Fibroblast of skin of abdomen (primary cell): ENCODE measurements at places on chromosomes 3 and 15.

- DNase-seq: no peak
These were observed 31.8 kb downstream of the INTS14 start for GRCh38 chr15:65578904-65579728.

DNA sequence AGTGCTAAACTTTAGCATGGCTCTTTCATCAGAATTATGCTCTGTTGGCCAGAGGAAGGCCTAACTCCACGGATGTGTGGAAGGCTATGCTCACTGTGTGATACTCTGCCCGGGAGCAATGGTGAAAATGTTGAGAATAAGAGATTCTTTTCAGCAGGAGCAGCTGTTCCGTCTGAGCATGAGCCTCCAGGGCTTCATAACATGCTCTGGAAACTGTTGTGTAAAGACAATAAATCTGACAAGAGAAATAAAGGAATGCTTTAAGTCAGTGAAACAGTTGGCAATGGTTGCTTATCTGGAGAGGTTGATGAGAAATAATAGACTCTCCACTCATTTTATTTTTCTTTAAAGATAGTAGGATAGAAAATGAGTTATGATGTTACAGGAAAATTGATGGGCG is 269.8 kb downstream of the DIPK2A start:
- peak; percentile 17 for DNase-seq

DNA sequence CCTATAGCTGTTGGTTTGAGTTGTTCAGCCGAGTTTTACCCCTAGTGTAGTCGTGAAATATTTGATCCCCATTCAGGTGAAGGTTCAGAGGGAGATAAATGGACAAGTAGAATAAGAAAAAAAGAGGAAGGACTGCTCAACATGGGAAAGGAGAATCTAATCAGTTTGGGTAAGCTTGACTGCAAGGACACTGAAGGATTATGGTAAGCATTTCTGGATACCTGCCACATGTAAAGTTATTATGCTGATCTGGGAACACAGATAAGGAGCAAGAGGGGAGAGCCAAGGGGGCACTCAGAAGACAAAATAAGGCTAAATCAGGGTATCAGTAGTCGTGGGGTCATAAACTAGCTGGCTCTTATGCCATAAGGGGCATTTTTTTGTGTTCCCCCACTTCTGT is 49.9 kb downstream of the TFG start:
- DNase-seq: no peak

- DNase-seq: no peak
These were observed 249.9 kb downstream of the CACNA2D3 start for GRCh38 chr3:54372232-54372631.

DNA sequence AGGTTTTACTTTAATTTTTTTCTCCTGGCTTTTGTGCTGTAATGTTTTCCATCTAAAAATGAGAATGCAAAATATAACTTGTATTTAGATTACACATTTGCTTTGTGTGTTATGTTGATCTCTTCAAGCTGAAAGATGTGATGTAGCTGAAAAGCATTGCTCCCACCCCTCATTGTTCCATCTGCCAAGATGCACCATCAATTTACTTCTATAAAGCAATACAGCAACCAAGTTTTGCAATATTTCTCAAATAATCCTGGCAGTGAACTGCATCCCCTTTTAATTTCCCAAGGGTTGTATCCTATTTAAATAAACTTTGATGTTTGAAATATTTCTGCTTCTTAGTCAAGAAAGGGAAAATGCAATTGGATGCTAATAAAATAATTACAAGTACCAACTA is 52.6 kb upstream of the DUT start:
- DNase-seq: no peak

GRCh38 chr15:77021803-77022381 is 27.0 kb downstream of the PSTPIP1 start:
- peak; percentile 78 for DNase-seq

- no peak for DNase-seq
These were observed 64.3 kb upstream of the LRRC3B start for GRCh38 chr3:26558257-26558656.

DNA sequence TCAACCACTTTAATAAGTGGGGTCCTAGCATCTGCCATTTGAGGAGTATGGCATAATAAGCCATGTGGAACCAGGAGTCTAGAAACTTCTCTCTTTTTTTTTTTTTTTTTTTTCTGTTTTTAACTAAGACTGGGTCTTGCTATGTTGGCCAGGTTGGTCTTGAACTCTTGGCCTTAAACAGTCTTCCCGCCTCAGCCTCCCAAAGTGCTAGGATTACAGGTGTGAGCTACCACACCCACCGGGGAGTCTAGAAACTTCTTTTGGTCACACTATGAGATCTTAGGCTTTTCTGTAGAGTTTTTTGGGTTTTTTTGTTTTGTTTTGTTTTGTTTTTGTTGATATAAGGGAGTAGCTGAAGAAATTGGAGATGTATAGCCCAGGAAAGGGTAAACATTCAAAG is 52.9 kb downstream of the ZBTB38 start:
- no peak for DNase-seq

GRCh38 chr3:114506591-114507300 is 212.9 kb downstream of the TIGIT start:
- peak; percentile 53 for DNase-seq

DNA sequence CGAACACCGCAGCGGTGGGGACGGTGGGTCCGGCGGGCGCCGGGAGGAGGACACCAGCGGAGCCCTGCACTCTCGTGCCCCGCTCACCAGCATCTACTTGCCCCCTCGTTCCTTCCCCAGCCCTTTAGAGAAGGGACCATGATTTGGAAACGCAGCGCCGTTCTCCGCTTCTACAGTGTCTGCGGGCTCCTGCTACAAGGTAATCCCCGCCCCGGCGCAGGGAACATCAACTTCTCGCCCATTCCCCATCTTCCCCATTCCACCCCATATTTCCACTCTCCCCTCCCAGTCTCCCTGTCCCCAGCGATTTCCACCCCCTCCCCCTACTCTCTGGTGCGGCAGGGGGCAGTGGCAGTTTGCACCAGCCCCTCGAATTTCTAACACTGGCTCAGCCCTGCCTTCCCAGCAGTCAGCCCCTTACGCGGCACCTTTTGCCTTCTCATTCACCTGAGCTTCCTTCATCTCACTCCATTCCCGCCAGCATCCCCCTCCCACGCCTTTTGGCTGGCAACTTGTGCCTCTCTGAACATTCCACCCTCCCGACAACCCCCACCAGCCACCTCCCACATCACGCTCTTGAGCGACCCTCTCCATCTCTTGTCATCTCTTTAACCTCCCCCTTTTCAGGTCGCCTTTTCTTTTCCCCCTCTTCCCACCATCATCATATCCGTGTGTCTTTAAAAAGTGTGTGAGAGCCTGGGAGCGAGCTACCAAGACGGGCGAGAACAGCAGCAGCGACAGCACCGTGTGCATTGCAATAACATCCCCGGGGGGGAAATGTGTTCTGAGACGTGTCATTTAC is 882 bp downstream of the CADM2 start:
- DNase-seq: no peak

DNA sequence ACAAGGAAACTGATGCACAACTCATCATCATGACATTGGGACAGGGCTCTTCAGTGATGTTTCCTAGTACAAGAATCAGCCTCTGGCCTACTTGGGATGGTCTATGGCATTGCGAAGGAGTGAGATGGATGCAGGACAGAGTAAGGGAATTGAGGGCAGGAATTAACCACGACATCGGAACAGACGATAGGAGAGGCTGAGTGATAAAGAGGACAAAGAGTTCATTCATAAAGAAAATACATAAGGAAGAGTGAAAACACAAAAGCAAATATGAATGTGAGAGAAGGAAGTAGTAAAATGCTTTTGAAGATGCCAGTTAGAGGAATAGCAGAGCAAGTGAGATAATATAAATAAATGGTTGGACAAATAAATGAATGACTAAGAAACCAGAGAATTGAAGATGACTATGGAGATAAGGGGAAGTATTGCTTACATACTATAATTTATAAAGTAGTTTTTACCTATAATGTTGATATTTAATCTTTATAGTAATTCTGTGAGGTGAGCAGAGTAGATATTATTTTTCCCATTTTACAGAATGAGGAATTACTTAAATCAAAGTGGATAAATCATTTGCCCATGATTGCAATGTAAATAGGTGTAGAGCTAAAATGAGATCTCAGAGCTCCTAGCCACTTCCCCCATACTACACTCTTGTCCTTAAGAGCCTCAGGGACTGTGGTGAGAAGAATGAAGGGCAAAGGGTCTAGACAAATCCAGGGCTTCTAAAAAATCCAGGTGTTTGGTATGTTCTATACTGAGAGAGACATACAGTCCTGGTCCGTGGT is 203.3 kb downstream of the DTWD1 start:
- no peak for DNase-seq

DNA sequence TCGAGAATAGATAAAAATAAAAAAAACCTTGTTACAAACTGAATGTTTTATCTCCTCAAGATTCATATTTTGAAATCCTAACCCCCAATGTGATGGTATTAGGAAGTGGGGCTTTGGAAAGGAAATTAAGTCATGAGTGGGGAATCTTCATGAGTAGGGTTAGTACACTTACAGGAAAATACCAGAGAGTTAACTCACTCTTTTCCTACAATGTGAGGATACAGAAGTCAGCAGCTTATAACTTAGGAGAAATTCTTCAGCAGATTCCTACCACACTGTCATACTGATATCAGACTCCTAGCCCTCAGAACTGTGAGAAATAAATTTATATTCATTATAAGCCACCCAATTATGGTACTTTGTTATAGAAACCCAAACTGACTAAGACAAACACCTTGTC is 453.1 kb downstream of the GBE1 start:
- DNase-seq: peak; percentile 70

DNA sequence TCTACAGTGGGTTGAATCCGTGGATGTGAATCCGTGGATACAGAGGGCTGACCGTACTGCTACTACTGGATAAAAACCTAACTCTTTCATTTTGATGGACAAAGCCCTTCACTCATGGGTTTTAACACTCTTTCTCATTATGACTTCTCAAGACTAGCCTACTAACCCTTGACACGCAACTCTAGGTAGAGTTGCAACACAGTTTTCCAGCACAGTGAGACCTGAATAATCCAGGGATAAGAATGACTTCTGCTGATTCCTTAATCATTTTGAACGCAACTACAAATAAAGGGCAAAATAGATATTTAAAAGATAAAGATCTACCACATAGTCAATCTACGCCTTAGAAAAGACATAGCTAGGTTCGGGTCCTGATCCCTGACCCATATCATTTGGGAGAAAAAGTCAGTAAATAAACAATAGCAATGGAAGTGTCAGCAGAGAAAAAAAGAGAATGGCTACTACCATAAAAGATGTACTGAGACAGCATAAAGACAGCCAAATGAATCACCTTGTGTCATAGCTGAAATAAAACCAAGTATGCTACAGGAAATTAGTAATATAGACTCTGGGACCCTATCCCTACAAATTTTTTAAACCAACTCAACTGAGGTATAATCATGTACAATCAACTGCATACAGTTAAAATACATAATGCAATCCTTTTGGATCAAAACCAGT is 87.6 kb downstream of the DPH6 start:
- DNase-seq: peak; percentile 33

DNA sequence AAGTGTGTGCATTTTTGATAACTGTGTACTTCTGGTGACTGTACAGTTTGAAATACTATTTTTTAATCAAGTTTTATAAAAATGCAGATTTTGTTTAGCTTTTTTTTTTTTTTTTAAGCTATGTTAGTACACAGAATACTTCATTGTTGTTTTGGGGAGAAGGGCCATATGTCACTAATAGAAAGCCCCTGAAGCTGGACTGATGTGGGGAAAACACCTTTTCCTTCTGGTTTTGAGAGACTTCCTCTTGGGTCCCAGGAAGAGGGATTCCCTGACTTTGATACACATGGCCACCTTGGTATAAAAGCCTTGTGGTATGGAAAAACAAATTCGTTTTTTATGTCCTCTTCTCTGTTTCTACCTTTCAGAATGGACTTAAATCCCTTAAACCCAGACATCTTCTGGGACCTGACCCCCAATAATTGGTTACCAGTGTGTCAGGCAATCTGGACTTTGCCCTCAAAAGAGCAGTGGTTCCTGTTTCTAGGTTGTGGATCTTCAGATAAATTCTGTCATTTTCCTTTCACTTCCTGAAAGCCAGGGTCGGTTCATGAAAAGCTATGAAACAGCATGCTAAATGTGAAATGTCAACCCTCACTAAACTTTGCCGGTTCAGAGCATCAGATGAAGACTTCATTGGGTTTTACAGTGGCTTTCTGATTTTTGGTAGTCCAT is 31.1 kb upstream of the BLOC1S6 start:
- no peak for DNase-seq

GRCh38 chr3:31534065-31534425 is 1.3 kb downstream of the STT3B start:
- no peak for DNase-seq

GRCh38 chr3:165640970-165641369 is 196.3 kb downstream of the BCHE start:
- no peak for DNase-seq

- DNase-seq: peak; percentile 91
These were observed 614.8 kb downstream of the ZIC1 start for GRCh38 chr3:148023994-148024393.

- no peak for DNase-seq
These were observed 36.0 kb downstream of the THBS1 start for GRCh38 chr15:39616731-39617455.

- peak; percentile 48 for DNase-seq
These were observed 1.5 kb upstream of the RBM15B start for GRCh38 chr3:51389423-51390183.

GRCh38 chr3:100001526-100002270 is 112.6 kb downstream of the FILIP1L start:
- no peak for DNase-seq

- peak; percentile 66 for DNase-seq
These were observed 55.0 kb downstream of the CFAP20DC start for GRCh38 chr3:58994746-58995330.

GRCh38 chr15:38040615-38041014 is 106.2 kb downstream of the TMCO5A start:
- peak; percentile 43 for DNase-seq

- DNase-seq: no peak
These were observed 79.6 kb downstream of the CDIN1 start for GRCh38 chr15:36658898-36659639.

- no peak for DNase-seq
These were observed 21.3 kb downstream of the RAB6B start for GRCh38 chr3:133874344-133874743.

DNA sequence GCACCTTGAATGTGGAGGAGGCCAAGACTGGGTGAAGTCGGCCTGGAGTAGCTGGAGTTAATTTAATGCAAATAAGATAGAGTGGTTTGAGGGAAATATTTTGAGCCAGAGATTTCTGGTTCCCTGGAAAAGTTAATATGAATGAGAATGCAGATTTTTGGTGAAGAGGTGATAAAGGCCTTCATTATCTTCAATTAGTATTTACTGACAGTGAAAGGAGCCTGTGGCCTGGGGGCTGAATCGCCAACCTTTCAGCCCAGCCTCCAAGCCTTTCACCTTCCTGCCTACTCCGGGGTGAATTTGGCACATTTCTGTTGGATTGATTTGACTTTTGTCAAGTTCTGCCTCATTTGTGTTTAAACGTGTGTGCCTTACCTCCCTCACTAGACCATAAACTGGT is 147.8 kb downstream of the SOX2 start:
- no peak for DNase-seq
